ENCODE measurements at places on chromosomes 5 and 9. TPM values are rescaled to one million over a fixed set of nuclear protein-coding genes. Genes with fewer than 3 reads are reported as not detected.

Gene PCDHB16
- not detected for total RNA-seq

Gene CCNO
- total RNA-seq = 0.10 TPM

GRCh38 chr5:126917918-126918614 lies 112.3 kb downstream of the MARCHF3 start:
- no peak for DNase-seq
- no peaks in the 10 kb centered on the region for H3K27me3 ChIP-seq
- H3K36me3 ChIP-seq = peaks cover 3% of the 10 kb centered on the region
- H3K4me3 ChIP-seq = no peak overlapping the region

- no peak overlapping the region for H3K4me3 ChIP-seq
- H3K4me1 ChIP-seq = no peaks in the 10 kb centered on the region
- DNase-seq = no peak
- no peaks in the 10 kb centered on the region for H3K36me3 ChIP-seq
Observed at GRCh38 chr5:86748538-86749105, 130.9 kb downstream of the COX7C start.

Gene MARCHF11
- not detected for total RNA-seq

DNA sequence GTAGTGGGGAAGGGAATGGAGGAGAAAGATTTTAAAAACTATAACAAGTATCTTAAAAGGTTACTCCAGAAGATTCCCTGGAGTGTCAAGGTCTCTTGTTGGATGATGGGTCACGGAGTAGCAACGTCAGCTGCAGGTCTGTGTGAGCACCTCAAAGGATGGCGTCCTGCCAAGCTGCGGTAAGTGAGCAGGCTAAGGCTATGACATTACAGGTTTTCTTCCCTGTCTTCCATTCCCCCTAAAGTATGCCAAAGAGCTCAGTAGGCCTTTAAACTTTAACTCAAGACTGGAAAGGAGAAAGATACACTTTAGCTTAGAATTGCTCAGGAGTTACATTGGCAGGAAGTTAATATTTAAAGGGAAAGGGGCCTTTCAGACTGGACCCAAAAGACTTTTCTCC lies 17.5 kb downstream of the SPOCK1 start:
- no peaks in the 10 kb centered on the region for H3K36me3 ChIP-seq
- H3K27ac ChIP-seq = no peak overlapping the region
- H3K4me1 ChIP-seq = no peaks in the 10 kb centered on the region
- H3K4me3 ChIP-seq = no peak overlapping the region

- H3K27me3 ChIP-seq = no peaks in the 10 kb centered on the region
- DNase-seq = no peak
- H3K27ac ChIP-seq = no peak overlapping the region
- peaks cover 3% of the 10 kb centered on the region for H3K36me3 ChIP-seq
- H3K4me3 ChIP-seq = no peak overlapping the region
Observed at GRCh38 chr5:56426693-56427092, 193.6 kb upstream of the ANKRD55 start.

DNA sequence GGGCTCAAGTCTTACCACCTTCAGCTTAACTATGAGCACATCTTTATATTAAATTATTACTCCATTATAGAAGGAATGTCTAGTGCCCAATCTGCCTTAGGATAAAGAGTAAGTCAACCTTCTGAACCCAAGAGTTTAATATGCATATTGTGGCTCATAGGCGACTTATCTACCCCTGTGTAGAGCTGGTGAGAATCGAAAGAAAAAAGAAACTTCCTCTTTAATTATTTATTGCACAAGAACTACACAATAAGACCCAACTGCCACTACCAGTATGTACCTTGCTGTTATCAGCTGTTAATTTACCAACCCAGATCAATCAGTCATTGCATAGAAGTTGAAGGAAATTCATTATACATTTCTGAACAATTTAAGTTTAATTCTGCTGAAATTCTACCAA lies 329.1 kb upstream of the SLC24A2 start:
- no peak overlapping the region for H3K27ac ChIP-seq
- no peaks in the 10 kb centered on the region for H3K4me1 ChIP-seq
- H3K36me3 ChIP-seq = peaks cover 14% of the 10 kb centered on the region
- no peak overlapping the region for H3K4me3 ChIP-seq
- H3K27me3 ChIP-seq = peaks cover 2% of the 10 kb centered on the region

- H3K27ac ChIP-seq = no peak overlapping the region
- no peaks in the 10 kb centered on the region for H3K27me3 ChIP-seq
- H3K4me1 ChIP-seq = no peaks in the 10 kb centered on the region
- DNase-seq = no peak
- no peaks in the 10 kb centered on the region for H3K36me3 ChIP-seq
Observed at GRCh38 chr5:89973516-89973915, 436.0 kb downstream of the CETN3 start.

DNA sequence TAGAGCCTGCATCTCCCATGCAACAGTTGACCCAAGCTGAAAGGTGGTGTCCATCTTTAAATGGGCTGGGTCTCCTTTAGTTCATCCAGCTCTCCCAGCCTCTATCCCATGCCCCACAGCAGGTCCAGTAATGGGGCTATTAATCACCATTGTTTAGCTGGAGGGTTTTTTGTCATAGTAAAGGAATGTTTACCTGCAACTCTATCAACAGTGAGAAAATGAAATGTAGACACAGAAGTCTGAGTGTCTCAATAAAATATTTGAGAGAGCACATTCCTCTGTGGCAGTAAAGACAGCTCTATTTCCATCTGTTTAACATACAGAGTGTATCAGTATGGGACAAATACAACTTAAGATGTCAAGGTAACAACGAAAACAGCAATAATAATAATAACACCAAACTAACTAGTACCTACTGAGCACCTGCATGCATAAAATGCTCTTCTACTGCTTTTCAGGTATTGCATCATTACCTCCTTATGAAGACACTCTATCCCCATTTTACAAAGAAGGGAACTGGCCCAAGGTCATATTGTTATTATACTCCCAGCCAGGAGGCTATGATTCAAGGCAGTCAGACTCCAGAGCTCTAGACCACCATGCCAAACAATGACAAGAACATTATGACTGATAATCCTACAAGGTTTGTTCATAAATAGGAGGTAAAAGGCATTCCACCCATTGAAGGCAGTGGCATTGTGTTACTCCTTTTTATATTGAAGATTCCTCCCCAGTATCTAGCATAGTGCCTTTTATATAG lies 21.0 kb upstream of the C5orf58 start:
- H3K27me3 ChIP-seq = peaks cover 36% of the 10 kb centered on the region
- no peak overlapping the region for H3K4me3 ChIP-seq

GRCh38 chr5:151038801-151039238 lies 18.4 kb downstream of the GPX3 start:
- peaks cover 60% of the 10 kb centered on the region for H3K36me3 ChIP-seq
- H3K27ac ChIP-seq = peak overlapping the region; percentile 14
- no peak for DNase-seq
- no peaks in the 10 kb centered on the region for H3K27me3 ChIP-seq
- H3K4me3 ChIP-seq = no peak overlapping the region

GRCh38 chr5:78824831-78825281 lies 160.3 kb downstream of the ARSB start:
- no peaks in the 10 kb centered on the region for H3K36me3 ChIP-seq
- no peak for DNase-seq
- H3K27ac ChIP-seq = no peak overlapping the region
- no peaks in the 10 kb centered on the region for H3K27me3 ChIP-seq
- no peaks in the 10 kb centered on the region for H3K4me1 ChIP-seq

Gene MEGF10
- total RNA-seq = not detected

Gene GRXCR2
- not detected for total RNA-seq

Gene TAF11L12
- total RNA-seq = not detected

DNA sequence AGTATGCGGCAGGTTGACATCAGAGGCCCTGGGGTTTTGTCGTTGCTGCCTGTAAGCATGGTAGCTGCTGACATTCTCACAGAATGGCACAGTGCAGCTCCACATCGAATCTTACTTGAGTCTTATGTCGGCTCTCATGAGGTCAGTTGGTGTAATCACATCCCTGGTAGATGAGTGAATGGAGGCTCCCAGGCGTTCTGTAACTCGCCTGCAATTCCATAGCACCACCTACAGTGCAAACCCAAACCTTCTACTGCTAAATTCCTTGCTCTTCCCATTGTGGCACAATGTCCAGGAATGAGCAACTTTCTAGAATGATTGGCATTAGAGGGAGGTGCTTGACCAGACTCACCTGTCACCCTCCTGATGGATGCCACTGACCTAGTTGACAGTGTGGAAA lies 578.4 kb downstream of the CCDC171 start:
- no peaks in the 10 kb centered on the region for H3K36me3 ChIP-seq
- no peak overlapping the region for H3K27ac ChIP-seq
- H3K4me1 ChIP-seq = peaks cover 6% of the 10 kb centered on the region
- DNase-seq = no peak

Gene PLCXD3
- total RNA-seq = not detected

Measured in activated T-helper 1 cell treated with anti-CD3 and anti-CD28 coated beads, Interleukin-12 subunit alpha, Interleukin-12 subunit beta, Interleukin-2, Interleukin-4 antibody, amounts not matched to agents 30 ng/mL and 10 ng/mL and 1 ng/mL, durations not matched to agents 14 hours and 24 hours and 36 hours (primary cell).